Neuronal stem cell (in vitro differentiated cells): ENCODE measurements at places on chromosomes 7 and 10.
A peak's percentile ranks its signal among the peaks of the same experiment; 100 is the strongest.

- no peak for DNase-seq
These were observed 7.6 kb downstream of the ZNF511 start for GRCh38 chr10:133316266-133316665.

DNA sequence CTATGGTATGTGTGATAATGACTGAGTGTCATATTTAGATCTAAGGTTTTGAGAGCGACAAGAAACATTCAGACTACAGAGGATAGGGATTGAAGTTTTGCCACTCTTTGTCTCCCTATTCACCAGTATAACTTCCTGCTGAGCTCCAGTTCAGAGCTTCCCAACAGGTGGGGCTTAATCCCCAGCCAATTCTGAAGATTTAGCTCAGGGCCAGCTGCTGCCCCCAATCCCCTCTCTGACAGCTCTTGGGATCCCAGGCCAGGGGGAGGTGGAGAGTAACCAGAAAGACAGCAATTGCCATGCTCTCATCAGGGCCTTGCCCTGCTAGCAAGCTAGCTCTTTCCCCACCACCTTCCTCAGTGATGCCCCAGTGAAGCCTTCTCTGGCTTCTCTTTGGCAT lies 57.8 kb downstream of the TRIL start:
- no peak for DNase-seq

DNA sequence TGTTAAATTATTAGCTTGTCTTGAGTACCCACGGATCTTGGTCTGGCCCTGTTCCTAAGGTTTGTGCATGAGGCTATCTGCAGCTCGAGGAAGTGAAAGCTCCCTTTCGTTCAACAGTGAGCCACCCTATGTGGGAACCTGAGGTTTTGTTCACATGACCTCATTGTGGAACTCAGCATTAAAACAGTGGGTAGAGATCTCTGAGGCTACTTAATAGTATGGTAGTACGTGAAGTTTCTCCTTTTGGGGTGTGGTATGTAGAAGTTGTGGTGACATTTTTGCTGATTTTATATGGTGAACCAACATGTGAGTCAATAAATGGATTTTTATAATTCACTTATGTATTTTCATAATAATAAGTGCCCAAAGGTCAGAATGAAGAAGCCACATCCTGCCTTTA lies 252.7 kb upstream of the FERD3L start:
- DNase-seq: no peak

DNA sequence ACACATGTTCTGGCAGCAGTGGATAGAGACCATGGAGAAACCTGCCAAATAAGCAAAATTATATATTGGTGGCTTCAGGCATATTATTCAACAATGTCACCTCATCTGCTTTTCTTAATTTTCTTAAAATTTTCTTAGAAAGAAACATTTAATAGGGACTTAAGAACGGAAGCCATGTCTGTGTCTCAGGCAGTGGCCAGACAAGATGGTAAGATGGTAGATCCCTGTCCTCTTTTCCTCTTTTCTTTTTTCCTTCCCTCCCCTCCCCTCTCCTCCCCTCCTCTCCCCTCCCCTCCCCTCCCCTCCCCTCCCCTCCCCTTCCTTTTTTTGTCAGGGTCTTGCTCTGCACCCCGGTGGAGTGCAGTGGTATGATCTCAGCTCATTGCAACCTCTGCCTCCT lies 24.2 kb upstream of the ICA1 start:
- no peak for DNase-seq

DNA sequence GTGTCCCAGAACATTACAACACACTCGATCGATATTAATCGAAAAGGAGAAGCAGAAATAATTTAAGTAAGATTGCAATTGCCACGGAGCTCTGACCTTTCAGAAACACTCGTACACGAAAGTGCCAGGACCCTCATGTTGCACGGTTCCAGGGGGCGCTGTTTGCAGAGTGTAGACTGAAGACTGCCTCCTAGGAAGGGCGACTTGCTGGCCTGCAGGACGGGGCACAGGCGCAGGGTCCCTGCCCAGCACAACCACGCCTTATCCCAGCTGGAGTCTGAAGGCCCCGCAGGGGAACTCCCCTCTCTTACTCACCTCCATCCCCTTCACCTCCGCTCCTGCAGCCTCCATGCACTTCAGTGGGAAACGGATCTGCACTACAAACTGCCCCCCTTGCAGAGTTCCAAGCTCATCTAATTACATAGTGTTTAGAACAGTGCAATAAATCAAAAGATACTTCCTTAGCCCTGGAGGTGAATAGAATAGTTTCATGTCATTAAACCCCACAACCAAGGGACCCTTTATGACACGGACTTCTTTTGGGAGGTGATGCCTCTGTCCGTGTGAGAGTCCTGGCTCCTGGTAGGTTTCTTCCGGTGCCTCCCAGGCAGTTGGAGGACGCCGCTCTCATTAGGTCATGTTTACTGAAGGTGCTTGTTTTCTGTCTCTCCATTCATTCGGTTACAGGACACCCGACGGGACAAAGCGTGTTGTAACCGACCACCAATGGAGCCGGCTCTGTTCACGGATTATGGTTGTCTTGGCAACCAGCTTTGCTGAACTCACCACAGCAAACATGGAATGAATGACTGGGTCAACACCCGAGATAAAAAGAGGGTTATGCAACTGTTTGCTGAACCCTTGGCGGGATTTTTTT lies 262.2 kb downstream of the BAMBI start:
- peak; percentile 96 for DNase-seq

- DNase-seq: no peak
These were observed 20.3 kb downstream of the ELAPOR2 start for GRCh38 chr7:87038993-87039690.

GRCh38 chr7:151968357-151968756 lies 12.1 kb downstream of the GALNTL5 start:
- no peak for DNase-seq

- DNase-seq: no peak
These were observed 231.3 kb upstream of the SH2B2 start for GRCh38 chr7:102055181-102055976.

DNA sequence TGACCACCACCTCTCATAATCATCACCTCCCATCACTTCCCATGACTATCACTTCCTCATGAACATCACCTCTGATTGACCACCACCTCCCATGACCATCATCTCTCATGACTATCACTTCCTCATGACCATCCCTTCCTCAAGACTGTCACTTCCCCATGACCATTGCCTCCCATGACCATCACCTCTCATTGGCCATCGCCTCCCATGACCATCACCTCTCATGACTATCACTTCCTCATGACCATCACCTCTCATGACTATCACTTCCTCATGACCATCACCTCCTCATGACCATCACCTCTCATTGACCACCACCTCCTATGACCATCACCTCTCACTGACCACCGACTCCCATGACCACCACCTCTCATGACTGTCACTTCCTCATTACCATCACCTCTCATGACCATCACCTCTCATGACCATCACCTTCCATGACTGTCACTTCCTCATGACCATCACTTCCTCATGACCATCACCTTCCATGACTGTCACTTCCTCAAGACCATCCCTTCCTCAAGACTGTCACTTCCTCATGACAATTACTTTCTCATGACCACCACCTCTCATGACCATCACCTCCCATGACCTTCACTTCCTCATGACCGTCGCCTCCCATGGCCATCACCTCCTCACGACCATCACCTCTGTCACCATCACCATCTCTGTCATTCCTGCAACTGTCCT lies 51.6 kb downstream of the PDGFA start:
- no peak for DNase-seq

- DNase-seq: no peak
These were observed 43.2 kb upstream of the FAM133B start for GRCh38 chr7:92633211-92633906.

DNA sequence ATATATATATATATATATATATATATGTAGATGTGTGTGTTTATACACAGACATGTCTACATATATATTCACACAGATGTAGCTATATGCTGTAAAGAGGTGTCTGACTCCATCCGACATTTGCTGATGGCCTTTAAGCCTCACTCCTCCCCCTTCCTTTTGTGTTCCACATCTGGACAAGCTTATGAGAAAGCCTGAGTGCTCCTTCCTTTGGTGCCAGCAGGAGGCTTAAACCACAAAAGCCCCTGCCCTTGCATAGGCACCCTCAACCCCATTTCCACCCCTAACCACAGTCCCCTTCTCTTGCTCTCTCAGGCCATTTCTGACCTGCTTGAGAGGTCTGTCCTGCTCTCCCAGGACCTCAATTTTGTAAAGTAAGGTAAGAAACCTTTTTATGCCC lies 98.7 kb downstream of the SVOPL start:
- no peak for DNase-seq

- no peak for DNase-seq
These were observed 8.7 kb upstream of the HOXA2 start for GRCh38 chr7:27111042-27111750.

- peak; percentile 58 for DNase-seq
These were observed 130.8 kb downstream of the SORBS1 start for GRCh38 chr10:95430231-95430951.

- no peak for DNase-seq
These were observed 207.4 kb downstream of the GPR158 start for GRCh38 chr10:25382029-25382810.

DNA sequence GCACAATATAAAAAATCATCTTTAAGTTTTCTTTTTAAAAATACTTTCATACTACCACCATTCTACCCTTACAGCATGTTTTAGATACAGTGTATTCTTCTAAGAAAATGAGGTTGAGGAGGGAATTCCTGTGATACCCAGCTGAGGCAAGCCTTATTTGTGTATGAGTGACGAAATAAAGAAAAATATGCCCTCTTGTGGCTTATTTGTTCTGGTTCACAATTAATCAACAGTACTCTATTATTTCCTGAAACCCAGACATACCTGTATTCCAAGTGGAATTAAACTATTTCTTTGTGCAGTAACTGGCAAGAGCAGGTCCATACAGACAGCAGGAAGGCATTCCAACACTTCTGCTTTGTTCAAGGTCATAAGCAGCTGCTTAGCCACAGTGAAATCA lies 4.5 kb upstream of the SEMA3D start:
- no peak for DNase-seq

GRCh38 chr10:119655566-119656001 lies 4.4 kb downstream of the BAG3 start:
- DNase-seq: no peak

DNA sequence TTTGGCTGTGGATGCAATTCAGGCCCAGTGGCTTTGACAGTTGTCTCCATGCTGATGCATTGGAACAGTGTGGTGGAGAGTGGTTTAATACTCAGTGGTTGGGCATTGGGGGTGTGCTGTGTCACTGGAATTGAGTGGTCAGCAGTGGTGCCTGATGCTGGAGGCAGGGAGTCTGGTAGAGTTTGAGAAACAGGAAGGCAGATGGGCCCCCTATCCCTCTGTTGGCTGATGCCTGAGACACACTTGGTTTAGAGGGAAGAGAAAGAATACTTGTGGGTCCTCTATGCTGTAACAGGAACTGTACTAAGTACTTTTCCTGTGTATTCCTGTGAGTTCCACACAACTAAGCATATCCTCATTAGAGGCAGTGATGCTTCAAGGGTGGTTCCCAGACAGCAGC lies 55.4 kb downstream of the EEPD1 start:
- DNase-seq: no peak

DNA sequence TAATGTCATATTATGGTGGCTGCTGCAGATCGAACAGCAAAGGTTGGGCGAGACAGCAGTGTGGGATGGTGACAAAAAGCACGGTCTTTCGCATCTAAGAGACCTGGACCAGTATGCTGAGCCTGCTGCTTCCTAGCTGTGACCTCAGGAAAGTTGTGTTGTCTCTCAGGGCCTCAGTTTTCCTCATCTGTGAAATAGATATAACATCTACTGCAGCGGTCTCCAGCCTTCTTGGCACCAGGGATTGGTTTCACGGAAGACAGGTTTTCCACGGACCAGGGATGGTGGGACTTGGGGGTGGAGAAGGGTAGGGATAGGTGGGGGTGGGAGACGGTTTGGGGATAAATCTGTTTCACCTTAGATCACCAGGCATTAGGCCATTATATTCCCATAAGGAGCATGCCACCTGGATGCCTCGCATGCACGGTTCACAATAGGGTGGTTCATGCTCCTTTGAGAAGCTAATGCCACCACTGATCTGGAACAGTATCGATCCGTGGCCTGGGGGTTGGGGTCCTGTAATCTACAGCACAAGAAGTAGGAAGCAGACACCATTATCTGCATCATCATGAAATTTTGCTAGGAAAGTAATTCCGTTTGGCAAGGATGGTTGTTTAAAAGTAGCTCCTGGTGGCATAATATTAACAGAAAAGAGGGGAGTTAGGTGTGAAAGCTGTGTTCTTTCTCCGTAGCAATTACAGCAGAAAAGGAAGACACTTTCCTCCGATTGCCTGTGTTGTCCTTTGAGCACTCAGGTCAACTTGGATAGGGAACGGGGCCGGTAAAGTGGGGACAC lies 10.8 kb downstream of the KLF6 start:
- DNase-seq: no peak

DNA sequence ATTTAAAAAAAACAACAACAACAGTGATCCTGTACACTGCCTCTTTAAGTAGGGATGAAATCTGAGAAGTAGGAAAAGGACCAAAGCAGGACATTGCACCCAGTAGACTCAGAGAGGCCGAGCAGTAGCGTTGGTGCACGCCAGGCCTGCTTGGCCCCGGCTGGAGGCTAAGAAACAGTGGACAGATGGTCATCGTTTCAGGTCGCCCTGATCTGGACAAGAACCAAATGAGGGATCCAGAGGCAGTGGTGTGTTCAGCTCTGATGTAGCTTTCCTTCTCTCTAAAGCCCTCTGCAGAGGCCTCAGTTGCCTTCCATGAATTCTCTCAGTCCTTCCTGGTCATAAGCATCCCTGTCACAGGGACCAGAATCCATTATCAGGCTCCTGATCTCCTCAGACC lies 142.2 kb upstream of the CDCA7L start:
- no peak for DNase-seq

DNA sequence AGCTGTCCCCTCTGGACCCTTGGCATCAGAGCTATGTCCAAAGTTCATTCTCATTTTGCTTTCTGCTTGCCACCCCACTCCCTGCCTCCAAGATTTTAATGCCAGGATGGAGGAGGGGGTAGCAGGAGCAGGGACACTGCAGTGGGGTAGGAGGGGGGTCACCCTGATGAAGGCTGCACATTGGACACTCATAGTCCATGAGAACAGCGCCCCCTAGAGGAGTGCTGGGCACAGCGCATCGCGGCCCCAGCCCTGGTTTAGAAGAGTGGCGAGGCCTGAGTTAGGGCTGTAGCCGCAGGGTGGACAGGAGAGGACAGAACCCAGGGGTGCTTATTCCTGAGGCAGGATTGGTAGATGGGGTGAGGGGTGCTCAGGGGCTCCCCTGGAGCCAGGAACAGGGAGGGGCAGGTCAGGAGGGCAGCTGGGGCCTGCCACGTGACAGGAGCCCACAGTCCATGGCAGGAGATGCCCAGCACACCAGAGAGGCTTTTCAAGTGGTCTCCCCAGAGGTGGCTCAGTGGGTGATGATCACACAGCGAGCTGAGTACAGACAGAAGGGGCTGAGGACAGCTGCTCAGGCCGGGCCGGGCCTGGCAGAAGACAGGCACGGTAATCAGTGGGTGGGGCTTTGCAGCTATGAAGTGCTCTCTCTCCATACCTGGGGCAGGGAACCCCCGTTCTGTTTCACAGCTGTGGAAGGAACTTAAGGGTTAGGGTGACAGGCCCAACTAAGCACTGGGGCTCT lies 71.4 kb downstream of the NEURL1 start:
- no peak for DNase-seq
